ENCODE measurements at places on chromosomes 2 and 18. TPM values are rescaled to one million over a fixed set of nuclear protein-coding genes. Genes with fewer than 3 reads are reported as not detected.

Gene MSGN1
- total RNA-seq: not detected

Gene VWC2L
- total RNA-seq: not detected

Gene RGPD3
- 0.19 TPM for total RNA-seq

Gene GCG
- not detected for total RNA-seq

Gene RGPD4
- not detected for total RNA-seq

Gene DSG1
- total RNA-seq: not detected

Gene PDE1A
- total RNA-seq: not detected

Gene ZBTB7C
- 0.35 TPM for total RNA-seq

Gene IL1F10
- not detected for total RNA-seq

Gene LRP1B
- total RNA-seq: not detected

Gene MYCN
- total RNA-seq: 0.20 TPM

Gene KYNU
- not detected for total RNA-seq

Gene SKA1
- 27.2 TPM for total RNA-seq

Gene FER1L5
- not detected for total RNA-seq

Gene CENPO
- 39.0 TPM for total RNA-seq

Gene ALLC
- not detected for total RNA-seq

Gene LRRTM4
- not detected for total RNA-seq

Gene AKAIN1
- not detected for total RNA-seq

Gene CLHC1
- 11.3 TPM for total RNA-seq

Gene SLC9A4
- total RNA-seq: 0.10 TPM

Gene IL1R1
- total RNA-seq: 0.55 TPM

Gene CARF
- total RNA-seq: 14.6 TPM

All from activated naive CD4-positive, alpha-beta T cell treated with anti-CD3 and anti-CD28 coated beads, Interleukin-2, amount 10 ng/mL, durations not matched to agents 5 hours and 36 hours (primary cell).